Suppressor macrophage treated with lipopolysaccharide for 4 hours (primary cell): ENCODE measurements at places on chromosomes 2 and 18.

DNA sequence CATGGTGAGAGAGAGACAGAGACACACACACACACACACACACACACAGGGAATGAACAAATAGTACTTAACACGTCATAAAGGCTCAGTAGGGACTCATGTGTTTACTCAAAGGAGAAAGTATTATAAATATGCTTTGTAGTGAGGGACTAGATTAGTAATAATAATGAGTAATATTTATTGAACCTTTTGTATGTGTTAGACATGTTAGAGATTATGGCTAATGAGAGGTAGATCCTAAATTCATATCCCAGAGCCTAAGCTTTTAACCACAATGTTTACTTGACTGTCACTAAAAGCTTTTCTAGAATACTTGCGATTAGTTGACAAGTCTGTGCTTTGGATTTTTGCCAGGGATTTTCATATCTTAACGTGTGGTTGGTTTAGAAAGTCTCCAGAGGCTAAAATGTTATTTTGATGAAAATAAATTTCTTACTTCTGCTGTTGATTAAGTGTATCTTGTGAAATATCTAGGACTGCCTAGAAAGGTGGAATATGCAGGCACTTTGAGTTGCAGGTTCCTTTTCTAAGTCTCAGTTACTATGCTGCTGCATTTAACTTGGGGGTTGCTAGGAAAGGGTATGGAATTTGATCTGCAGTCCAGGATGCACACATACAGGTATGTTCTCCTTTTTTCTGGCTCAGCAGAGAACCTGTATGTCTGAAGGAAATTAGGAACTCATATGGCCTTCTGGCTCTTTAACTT, 64.5 kb downstream of the UBR3 start:
- no peak for DNase-seq

GRCh38 chr2:176128172-176128981, 1.1 kb upstream of the HOXD8 start:
- no peak for DNase-seq

- no peak for DNase-seq
Observed at GRCh38 chr2:46144133-46144800, 152.9 kb upstream of the EPAS1 start.

DNA sequence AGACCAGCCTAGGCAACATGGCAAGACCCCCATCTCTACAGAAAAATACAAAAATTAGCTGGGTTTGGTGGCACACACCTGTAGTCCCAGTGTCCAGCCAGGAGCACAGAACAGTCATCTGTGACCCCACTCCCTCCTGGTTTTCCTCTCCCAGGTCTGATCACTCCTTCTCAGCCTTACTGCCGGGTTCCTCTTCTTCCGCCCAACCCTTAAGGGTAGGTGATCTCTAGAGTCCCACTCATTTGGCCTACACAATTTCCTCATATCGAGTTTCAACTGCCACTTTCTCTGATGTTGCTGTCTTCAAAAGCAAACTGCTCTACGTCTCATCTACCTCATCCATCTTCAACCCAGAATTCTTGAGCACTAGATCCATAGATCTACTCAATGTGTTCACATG, 13.4 kb upstream of the MAT2A start:
- no peak for DNase-seq

GRCh38 chr2:239006622-239007285, 158.9 kb downstream of the TWIST2 start:
- DNase-seq: no peak

- peak; percentile 59 for DNase-seq
Observed at GRCh38 chr18:9062418-9062751, 40.1 kb upstream of the NDUFV2 start.

GRCh38 chr18:39208190-39208589, 1642.6 kb upstream of the CELF4 start:
- DNase-seq: no peak

GRCh38 chr2:133362061-133362476, 206.2 kb downstream of the NCKAP5 start:
- no peak for DNase-seq

GRCh38 chr18:2121224-2121623, 450.1 kb downstream of the METTL4 start:
- DNase-seq: no peak

GRCh38 chr2:97936199-97936598, 59.5 kb downstream of the TMEM131 start:
- no peak for DNase-seq

- no peak for DNase-seq
Observed at GRCh38 chr18:40630496-40630895, 1324.5 kb upstream of the PIK3C3 start.

GRCh38 chr2:146048141-146048540, 1528.2 kb upstream of the ZEB2 start:
- DNase-seq: no peak

- DNase-seq: no peak
Observed at GRCh38 chr2:37837628-37838328, 87.3 kb upstream of the RMDN2 start.

DNA sequence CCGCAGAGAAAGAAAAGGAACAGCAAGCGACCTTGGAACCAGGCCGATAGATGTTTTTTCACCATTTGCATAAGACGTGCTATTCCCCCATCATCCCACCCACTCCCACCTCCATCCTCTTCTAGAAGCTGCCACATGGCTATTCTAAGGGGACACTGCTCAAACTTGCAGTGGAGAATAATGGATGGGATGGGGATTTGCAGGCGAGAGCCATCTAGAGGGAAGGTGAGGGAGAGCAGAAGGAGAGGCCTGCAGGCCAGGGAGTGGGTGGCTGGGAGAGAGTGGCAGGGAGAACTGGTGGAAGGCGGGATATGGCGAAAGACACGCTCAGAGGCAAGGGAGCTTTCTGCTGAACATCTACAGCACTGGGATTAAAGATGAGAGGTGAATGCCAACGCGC, 84.9 kb downstream of the MAPK4 start:
- no peak for DNase-seq

DNA sequence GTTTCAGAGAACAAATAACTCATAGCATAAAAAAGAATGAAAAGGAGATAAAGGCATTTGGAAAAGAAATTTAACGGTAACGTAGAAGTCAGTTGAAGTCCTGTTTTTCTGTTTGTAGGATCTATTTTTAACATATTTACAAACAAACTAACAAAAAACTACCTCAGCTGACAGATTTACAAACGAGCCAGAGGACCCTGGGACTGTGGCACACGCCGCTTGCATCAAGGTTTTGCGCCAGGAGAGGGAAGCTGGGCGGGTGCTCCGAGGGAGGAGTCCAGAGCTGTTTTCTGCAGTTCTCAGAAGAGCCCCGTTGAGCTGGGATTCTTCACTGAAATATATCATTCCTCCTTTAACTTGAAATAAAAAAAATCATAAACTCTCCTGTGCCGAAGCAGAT, 13.6 kb upstream of the TMEM18 start:
- DNase-seq: no peak

GRCh38 chr18:3612315-3612714, 162.3 kb downstream of the TGIF1 start:
- DNase-seq: peak; percentile 45

GRCh38 chr18:35484034-35484433, 13.7 kb downstream of the INO80C start:
- DNase-seq: no peak

GRCh38 chr18:73784853-73785252, 362.8 kb downstream of the FBXO15 start:
- no peak for DNase-seq

DNA sequence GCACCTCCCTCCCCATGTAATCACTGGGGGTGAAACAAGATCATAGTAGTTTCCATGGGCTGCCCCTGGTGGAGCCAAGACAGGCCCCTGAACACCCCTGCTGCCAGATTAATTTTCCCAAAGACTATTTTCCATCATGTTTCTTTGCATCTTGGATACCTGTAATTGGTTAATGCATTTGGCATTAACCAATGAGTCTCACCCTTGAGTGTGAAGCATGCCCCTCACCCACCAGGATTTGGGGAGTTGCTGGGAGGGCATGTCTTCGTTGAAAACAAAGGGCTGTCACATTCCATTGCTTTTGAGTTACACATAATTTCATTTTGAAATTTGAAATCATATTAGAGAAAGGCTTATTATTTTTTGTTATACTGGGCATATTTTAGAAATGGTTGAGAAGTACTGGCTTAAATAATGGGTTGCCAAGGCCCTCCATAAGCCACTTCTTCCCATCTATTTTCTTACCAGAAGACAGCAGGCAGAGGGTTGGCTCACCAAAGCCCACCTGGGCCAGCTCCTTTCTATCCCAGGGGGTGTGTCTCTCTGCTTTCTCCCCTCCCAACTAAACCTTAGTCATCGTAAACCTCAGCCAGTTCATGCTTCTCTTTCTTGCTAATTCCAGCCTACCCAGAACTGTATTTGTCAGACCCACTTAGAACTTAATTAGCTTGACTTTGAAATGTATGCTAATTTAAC, 51.8 kb downstream of the ATIC start:
- DNase-seq: no peak

DNA sequence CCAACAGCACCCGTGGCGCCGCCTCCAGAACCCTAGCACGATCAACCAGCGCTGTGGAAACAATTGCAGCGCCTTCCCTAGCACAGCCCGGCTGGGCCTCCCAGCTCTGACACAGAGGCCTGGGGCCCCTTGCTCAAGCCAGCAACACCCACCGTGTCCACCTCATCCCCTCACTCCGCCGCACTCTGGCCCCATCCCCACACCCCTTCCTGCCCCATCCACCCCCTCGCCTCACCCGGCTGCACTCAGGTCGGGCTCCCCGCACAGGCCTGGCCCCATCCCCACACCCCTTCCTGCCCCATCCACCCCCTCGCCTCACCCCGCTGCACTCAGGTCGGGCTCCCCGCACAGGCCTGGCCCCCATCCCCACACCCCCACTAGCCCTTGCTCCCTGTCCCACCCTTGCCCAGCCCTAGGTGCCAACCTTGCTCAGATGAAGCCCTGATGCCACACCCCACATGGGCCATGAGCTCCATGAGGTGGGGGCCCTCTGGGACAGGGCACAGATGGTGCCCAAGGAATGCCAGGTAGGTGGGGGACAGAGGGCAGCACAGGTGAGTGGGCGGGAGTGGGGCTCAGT, 28.7 kb downstream of the KIF1A start:
- no peak for DNase-seq

DNA sequence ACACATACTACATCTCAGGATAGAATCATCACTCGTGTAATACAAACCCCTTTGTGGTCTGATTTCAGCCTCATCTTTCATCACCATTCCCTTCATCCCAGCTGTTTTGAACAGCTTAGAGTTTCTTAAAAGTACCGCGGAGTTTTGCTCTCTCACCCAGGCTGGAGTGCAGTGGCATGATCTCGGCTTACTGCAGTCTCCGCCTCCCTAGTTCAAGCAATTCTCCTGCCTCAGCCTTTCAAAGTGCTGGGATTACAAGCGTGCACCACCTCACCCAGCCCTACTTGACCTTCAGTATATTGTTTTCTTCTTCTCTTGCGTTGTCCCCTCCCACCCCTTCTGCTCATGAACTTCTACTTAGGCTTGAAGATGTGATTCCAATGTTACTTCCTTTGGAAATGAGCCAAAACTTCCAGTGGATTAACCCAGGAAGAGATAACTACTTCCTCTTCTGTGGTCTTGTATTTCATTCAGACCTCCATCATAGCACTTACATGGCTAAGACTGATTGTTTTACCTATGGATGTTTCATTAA, 15.8 kb downstream of the ERLEC1 start:
- DNase-seq: peak; percentile 16

DNA sequence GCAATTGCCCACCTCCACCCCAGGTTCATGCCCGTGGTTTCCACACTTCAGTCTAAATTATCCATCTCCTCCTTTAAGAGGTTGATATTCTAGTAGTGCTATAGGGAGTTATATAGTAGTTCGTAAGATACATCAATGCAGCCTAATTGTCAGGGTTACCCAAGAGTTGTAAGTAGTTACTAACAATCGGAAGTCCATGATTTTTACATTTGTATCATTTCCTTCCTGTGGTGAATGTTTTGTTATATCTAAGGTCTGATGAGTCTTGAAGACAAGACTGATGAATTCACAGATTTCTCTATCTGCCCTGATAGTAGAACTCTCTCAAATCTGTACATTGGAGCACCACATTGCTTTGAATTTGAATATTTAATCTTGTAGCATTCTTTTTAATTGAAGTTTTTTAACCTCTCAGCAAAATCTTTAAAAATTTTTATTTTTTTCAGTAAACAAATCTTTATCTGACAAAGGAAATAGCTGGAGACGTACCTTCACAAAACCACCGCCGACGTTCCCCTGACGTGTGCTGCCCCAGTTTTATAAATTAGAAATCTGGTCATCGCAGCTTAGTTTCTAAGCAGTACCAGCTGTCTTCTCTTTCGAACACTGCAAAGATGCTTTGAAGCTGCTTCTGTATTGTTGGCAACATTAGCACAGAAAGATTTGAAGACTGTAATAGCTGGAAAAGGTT, 264.5 kb downstream of the SOCS6 start:
- DNase-seq: no peak
